Aorta (tissue), 5 donors: ENCODE measurements at places on chromosomes 2 and 18.

DNA sequence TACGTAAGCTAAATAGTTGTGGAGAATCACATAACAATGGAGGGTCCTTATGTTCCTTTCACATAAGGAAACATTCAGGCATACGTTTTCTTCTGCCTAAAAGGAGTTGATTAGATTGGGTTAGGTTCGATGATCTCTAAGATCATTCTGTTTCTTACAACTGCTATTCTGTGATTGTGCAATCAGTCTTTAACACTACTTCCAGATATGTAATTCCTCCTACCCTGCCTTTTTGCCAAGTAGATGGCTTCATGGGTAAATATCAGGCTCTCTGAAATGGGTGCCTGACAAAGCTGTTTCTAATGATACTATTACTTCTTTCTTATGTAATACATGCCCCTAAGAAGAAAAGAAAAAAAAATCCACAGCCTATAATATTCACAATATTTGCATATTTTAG, 321.5 kb downstream of the XIRP2 start:
- no peak for DNase-seq

GRCh38 chr2:151111599-151112278, 149.9 kb downstream of the RBM43 start:
- no peak for DNase-seq

DNA sequence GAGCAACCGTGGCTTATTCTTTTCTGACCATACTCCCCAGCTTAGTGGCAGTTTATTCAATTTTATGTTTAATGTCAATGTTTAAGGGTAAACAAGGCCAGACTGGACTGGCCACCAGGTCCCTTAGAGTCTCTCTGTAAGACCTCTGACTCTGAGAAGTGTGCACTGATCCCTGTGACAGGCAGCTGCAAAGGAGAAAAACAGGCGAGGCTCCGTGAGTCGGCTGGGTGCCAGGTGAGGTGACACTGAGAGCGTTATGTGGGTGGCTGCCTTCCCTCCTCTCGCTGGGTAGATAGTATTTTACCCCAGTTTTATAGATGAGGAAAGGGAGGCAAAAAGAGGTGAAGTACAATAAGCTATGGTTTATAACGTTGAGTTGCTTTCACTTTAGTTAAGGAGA, 139.4 kb upstream of the HDAC4 start:
- DNase-seq = no peak

DNA sequence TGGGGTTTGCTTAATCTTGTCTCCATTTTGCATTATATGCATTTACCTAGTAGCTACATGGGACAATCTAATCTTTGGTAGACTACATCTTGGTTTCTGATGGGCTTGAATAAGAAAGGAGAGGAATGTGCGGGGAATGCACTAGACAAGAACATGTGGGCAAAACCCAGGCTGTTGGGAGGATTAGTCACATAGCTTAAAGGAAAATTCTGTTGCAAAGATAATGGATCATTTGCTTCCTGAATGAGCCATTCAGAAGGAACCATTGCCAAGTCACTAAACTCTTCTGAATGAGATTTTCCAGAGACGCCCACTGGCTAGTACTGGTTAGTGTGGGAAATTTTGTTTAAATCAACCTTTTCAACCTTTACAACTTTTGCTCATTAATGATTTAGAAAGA, 84.8 kb downstream of the OSBPL6 start:
- DNase-seq = no peak

DNA sequence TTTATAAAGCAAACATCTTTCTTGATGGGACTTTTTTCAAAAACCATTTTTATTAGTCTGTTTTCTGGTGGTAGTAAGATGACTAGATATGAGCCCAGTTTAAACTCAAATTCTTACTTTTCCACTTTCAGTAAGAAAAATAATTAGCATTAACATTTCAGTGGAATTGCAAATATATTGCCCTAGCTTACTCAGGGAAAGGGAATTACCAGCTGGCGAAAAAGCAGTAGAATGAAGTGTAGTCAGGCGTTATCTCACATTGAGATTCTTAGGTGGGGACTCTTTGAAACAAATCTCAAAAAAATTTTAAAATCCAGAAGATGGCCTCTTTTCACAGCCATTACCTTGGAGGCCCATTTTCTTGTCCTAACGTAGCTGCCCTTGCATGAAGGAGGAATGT, 65.8 kb downstream of the CRIM1 start:
- no peak for DNase-seq

DNA sequence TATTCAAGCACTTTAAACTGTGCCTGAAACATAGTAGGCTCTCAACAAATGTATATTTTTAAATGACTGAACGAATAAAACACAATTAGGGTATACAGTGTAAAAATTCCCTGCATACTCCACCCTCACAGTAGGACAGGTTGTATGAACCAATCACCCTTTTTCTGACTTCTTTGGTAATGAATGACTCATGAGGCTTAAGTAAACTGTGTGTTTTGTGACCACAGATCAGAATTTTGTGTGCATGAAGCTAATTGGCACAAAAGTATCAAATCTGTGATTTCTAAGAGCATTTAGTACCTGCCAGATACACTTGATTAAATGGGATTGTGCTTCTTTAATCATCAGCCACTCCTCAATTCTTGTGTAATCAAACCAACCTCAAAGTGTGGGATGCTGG, 109.9 kb upstream of the MAP4K3 start:
- no peak for DNase-seq

GRCh38 chr2:150357770-150358467, 129.5 kb downstream of the RND3 start:
- no peak for DNase-seq

DNA sequence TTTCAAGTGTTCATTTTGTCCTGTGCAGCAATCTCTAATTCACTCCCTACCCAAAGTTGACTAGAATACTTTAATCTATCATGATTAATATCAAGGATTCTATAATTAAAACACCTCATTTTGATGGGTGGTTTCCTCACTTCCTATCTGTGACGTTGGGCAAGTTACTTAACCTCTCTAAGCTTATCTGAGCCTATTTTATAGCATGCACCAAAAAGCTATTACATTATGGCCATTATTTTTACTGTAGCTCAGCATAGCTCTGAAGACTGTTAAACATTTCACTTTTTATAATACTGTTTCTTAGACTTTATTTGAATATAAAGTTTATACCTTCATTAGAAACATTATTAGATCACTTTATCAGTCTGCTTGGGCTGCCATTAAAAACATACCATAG, 579.6 kb upstream of the NXPH2 start:
- DNase-seq = no peak

DNA sequence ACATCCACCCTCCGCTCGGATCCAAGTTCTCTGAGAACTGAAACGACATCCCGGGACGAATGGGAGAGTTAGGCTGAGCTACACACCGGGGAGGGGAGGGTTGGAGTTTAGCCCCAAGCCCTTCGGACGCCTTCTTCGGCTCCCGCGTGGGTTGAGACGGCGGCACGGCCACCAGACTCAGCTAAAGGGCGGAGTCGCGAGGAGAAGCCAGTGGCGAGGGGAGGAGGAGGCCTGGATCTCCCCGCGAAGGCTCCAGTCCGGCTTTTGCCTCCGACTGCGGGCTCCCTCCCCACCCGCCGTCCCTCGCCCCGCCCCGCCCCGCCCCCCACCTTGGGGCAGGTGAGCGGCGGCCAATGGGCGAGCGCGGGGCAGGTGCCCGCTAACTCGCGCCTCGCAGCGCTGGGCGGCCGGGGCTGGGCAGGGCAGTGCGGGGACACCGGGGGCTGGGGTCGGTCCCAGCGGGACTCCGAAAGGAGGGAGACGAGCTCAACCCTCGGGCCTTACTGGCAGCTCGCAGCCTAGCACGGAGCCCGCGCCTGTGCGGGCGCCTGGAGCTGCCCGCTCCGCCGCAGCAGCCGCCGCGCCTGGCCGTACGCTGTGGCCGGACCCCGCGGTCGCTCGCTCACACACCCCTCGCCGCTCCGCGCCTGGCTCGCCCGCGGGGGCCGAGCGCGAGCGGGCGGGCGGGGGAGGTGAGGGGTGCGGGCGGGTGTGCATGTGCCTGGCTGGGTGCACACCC, at the start of gene EMX1:
Gene EMX1, plus strand, starts transcription at position 382 of the 739 bp plus-strand sequence. Its CDS starts 334 bp downstream, at position 716.
- DNase-seq = peak; percentile 77

DNA sequence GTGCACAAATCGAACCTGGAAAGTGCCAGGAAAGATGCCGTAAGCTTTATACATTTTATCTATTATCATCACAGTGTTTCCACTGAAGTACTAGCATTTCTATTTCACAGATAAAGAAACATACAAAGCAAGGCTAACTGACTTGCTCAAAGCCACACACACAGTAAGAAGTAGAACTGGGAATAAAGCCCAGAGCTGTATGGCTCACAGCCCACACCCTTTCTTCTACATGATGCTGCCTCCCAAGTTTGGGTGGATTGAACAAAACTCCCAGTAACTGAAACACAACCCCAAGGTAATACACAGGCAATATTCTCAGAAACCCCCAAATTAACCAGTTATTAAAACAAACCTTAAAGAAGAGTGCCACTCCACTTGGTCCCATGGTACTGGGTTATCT, 11.2 kb downstream of the SAP130 start:
- no peak for DNase-seq

- DNase-seq = no peak
Measured at GRCh38 chr2:229947544-229947943, 25.2 kb downstream of the FBXO36 start.

DNA sequence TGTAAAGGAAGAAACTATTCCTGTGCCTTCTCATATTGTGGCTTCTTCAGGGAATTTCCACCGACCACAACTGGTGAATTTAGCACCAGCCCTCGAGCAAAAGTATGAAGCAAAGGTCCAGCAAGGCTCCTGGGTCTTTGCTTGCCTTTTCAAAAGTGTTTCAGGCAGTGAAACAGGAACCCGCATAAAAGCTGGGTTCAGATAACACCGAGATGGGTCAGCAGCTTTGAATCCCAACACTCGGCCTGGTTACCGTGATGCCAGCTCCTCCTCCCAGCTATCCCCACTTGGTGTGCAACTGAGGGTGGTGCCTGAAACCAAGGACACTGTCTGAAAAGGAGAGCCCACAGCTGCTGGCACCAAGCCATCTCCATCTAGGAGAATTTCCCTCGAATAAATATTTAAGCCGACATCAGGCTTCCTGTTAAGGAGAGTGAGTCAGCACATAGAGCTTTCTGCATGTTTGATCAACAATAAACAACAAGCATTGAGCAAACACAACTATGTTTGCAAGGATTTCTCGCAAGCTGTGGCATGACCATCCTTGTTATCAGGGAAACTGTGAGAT, 69.5 kb downstream of the ANTXR1 start:
- DNase-seq = no peak
